ENCODE measurements at places on chromosomes 5 and 9.

DNA sequence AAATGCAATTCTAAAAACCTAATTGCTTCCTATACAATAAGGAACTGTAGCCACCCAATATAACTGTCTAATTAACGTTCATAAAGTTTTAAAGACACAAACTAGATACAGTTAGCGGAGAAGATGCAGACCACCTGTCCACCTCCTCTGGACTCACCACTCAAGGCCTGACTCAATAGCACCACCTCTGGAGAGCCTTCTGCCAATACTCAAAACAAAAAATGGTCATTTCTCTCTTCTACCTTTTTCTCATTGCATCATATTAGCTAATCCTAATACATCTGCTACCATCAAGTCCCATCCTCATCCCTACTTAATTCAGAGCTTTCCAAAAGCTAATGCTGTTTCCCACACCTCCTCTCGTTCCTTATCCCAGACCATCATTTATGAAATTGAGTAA is 159.9 kb downstream of the MLLT3 start:
- DNase-seq = no peak

- DNase-seq = peak; percentile 83
Measured at GRCh38 chr5:74579215-74579614, 61.3 kb downstream of the ENC1 start.

DNA sequence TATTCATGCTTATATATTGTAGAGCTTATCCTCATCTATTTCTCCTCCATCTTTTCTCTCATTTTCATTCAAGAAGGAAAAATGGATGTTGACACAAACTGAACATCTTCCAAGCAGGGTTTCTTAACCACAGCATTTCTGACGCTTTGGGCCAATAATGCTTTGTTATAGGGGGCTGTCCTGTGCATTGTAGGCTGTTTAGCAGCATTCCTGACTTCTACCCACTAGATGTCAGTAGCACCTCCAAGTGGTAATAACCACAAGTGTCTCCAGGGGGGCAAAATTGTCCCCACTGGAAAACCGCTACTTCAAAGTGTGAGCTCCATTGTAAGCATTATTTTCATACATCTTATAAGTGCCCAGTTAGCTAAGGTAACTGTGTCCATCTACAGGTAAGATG is 2.6 kb upstream of the TXNDC8 start:
- no peak for DNase-seq

GRCh38 chr9:130682421-130683121 is 11.0 kb upstream of the EXOSC2 start:
- peak; percentile 52 for DNase-seq

DNA sequence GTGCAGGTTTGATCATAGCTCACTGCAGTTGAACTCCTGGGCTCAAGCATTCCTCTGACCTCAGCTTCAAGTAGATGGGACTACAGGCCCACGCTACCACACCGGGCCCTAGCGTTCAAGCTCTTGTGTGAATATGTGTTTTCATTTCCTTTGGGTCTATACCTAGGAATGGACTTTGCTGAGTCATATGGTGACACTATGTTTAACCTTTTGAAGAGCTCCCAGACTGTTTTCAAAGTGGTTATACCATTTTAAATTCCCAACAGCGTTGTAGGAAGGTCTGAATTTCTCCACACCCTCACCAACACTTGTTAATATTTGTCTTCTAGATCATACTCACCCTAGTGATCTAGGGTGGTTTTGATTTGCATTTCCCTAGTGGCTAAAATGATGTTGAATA is 33.5 kb downstream of the FAF2 start:
- no peak for DNase-seq

- DNase-seq = no peak
Measured at GRCh38 chr5:32551865-32552264, 33.5 kb upstream of the SUB1 start.

DNA sequence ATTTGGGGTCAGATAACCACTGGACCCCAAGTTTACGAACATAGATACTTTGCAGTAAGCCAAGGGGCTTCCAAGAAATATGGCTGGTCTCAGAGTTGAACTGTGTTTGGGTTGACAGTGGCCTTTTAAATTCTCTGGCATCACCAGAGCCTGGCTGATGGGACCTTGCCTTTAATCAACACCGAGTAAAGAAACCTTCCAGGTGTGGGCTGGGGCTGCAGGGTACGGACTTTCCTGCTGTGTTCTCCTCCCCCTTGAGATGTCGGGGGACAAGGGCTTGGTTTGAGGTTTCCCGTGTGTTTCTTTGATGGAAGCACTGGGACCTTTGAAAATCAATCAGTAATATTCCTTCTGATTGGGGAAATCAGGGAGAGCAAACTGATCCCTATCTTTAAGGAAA is 140.1 kb downstream of the MTX3 start:
- DNase-seq = no peak

GRCh38 chr9:37290940-37291485 is 131.5 kb upstream of the GRHPR start:
- no peak for DNase-seq

GRCh38 chr9:20111173-20111843 is 322.5 kb upstream of the SLC24A2 start:
- no peak for DNase-seq

GRCh38 chr9:108861464-108861863 is 602 bp upstream of the ACTL7A start:
- no peak for DNase-seq

- no peak for DNase-seq
Measured at GRCh38 chr9:5577225-5577624, 51.7 kb upstream of the RIC1 start.

DNA sequence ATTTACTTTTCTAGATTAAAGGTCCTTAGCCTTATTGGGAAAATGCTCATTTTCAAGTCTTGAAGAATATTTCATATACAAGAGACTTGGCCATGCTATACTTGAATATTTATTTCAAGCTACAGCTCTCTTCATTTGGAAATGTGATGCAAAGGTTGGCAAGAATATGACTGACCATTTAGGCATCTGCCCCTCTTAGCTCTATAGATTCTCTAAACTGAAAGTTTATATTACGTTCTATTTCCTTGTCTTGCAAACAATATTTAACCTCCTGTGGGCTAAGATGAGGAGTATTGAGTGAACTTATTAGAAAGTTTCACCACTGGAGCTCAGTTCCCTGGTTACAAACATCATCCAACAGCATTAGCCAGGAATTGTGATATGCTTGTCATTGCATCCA is 593.1 kb downstream of the MAT2B start:
- no peak for DNase-seq

- DNase-seq = no peak
Measured at GRCh38 chr9:2691212-2691611, 26.1 kb upstream of the KCNV2 start.

DNA sequence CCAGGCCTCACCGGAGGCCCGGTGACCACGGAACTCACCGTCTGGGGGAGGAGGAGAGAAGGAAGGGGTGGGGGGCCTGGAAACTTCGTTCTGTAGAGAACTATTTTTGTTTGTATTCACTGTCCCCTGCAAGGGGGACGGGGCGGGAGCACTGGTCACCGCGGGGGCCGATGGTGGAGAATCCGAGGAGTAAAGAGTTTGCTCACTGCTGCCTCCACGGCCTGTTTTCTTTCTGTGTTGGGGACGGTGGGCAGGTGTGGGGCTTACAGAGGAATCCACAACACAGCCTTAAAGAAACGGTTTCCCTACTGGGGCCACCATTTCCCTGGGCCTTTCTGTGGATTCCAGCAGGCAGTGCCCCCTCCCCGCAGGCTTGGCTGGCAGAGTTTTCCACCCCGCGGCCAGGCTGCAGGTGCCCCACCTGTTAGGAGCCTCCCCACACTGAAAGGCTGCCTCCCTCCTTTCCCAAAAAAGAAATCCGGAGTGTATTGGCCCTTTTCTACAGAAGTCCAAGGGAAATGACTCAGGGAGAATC is 80.8 kb downstream of the NTNG2 start:
- no peak for DNase-seq

DNA sequence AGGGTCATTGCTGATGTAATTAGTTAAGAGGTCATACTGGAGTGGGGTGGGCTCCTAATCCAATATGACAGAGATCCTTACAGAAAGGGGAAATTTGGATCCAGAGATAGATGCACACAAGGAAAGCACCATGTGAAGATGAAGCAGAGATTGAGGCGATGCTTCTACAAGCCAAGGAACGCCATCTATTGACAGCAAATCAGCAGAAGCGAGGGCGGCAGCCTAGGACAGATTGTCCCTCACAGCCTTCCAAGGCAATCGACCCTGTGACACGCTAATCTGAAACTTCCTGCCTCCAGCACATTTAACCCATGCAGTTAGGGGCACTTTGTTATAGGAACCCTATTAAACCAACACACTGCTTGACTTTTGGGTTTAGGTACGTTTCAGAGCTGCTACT is 285.1 kb upstream of the DAP start:
- no peak for DNase-seq

- no peak for DNase-seq
Measured at GRCh38 chr5:6212244-6212643, 166.1 kb downstream of the MED10 start.

DNA sequence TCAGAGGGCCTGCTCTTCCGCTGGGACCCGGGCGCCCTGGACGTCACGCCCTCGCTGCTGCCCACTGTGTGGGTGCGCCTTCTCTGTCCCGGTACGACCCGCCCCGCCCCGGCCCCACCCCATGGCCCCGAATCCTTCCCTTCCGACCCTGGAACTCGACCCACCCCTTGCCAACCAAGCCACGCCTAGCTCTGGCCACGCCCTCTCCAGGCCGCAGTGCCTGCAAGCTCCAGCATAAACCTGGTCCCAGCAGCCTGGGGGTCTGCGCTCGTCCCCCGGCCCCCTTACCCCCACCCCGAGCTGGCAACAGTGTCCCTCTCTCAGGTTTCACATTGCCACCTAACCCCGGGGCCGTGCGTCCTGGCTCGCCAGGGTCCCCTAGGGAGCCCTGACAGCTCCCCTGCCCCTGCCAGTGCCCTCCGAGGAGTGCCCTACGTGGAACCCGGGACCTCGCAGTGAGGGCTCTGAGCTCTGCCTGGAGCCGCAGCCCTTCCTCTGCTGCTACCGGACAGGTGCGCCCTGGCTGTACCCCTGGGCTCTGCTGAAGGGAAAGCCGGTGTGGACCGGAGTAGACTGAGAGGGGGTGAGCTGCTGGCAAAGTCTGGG is 3.4 kb downstream of the ADGRD2 start:
- no peak for DNase-seq

DNA sequence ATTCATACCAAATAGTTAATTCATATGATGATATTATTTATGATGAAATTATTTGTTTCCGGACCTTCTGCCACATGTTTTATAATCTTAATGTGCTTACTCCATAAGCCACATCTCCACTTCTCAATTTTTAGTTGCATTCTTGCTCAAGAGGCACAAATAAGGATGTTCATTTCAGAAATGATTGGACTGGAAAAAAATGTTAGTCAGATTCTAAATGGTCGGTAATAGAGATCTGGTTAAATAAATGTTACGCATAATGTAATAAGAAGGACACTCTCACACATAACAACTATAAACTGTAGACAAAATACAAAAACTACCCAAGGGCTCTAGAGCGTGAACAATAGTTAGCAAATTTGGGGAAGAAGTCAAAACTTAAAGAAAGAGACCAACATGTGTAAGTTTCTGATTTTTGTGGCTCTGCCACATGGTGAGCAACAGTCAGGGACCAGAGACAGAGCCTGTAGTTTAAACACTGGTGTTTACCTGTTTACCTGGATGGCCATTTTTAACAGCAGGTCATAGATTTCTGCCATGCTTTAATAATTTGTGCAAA is 554.3 kb upstream of the CLINT1 start:
- DNase-seq = no peak

- DNase-seq = no peak
Measured at GRCh38 chr5:151199581-151200185, 24.2 kb downstream of the CCDC69 start.

DNA sequence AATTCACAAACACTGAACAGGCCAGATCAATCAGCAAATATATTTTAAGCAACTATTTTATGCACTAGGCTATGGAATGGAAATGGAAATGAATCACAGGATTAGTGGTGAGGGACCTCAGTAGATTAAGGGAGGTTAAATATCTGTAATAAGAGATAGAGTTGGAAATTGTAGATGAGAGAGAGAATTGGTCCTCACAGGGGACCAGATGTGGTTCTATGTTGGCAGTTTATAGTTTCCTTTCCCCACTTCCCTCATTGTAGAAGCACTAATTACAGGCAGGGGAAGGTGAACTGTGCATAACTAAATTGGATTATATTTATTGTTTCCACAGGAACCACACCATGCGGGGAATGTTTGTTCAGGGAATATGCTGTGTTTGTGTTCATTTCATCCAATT is 496.2 kb downstream of the ARHGEF28 start:
- no peak for DNase-seq

GRCh38 chr9:114720086-114720676 is 38.2 kb upstream of the TEX48 start:
- no peak for DNase-seq

DNA sequence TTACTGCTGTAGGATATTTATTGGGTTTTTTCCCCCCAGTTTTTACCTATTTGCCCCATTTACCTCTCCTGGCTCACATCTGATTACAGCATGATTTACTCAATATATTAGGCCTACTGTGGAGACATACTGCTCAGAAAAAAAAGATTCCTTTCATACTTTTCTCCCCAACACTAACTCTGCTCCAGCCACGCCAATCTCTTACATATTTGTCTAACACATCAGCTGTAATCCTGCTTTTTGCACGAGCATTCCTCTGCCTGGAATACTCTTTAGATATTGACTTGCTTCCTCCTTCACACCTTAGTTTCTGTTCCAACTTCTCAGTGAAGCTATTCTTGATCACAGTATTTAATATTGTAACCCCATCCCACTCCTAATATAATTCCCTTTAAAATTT is 158.1 kb upstream of the VCAN start:
- no peak for DNase-seq

DNA sequence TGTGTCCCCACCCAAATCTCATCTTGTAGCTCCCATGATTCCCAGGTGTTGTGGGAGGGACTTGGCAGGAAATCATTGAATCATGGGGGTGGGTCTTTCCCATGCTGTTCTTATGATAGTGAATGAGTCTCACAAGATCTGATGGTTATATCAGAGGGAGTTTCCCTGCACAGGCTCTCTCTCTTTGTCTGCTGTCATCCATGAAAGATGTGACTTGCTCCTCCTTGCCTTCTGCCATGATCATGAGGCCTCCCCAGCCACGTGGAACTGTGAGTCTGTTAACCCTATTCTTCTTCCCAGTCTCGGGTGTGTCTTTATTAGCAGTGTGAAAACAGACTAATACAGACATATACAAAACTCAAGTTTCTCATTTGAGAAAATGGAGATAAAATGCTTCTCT is 139.3 kb downstream of the FBXL7 start:
- no peak for DNase-seq

DNA sequence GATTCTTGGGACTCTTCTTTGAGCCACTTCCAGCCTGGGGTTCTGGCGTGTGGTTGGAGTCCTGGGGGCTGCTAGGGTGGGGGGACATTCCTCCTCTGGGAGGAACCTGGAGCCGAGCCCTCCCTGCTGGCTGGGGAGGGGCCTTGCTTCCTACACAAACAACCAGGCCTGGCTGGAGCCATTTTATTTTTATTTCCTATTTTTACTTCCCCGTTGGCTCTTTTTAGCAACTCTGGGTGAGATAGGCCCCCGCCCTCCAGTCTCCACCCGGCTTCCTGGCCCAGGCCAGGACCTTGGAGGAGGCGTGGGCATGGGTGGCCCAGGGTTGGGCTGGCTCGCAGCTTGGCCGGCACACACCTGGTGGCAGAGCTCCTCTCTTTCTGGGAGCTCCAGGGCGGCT is 15.1 kb downstream of the RXRA start:
- DNase-seq = no peak

- DNase-seq = no peak
Measured at GRCh38 chr5:87195104-87195591, 72.5 kb upstream of the RASA1 start.

Data from CD4-positive, alpha-beta T cell (primary cell).